CD4-positive, alpha-beta T cell treated with Interleukin-15 for 1 hour (primary cell): ENCODE measurements at places on chromosomes 11 and 22.

GRCh38 chr11:94747601-94748041 lies 20.5 kb upstream of the AMOTL1 start:
- no peak for DNase-seq

- no peak for DNase-seq
Observed at GRCh38 chr11:17979770-17980371, 33.0 kb downstream of the SERGEF start.

- no peak for DNase-seq
Observed at GRCh38 chr11:117931971-117932370, 2.8 kb upstream of the TMPRSS13 start.

- peak; percentile 30 for DNase-seq
Observed at GRCh38 chr11:94325681-94326080, 21.3 kb downstream of the IZUMO1R start.

GRCh38 chr11:19253153-19253745 lies 12.5 kb upstream of the E2F8 start:
- no peak for DNase-seq

- DNase-seq = no peak
Observed at GRCh38 chr22:33188326-33188725, 130.1 kb upstream of the SYN3 start.

- peak; percentile 80 for DNase-seq
Observed at GRCh38 chr11:66543263-66544107, 2.4 kb downstream of the ZDHHC24 start.

DNA sequence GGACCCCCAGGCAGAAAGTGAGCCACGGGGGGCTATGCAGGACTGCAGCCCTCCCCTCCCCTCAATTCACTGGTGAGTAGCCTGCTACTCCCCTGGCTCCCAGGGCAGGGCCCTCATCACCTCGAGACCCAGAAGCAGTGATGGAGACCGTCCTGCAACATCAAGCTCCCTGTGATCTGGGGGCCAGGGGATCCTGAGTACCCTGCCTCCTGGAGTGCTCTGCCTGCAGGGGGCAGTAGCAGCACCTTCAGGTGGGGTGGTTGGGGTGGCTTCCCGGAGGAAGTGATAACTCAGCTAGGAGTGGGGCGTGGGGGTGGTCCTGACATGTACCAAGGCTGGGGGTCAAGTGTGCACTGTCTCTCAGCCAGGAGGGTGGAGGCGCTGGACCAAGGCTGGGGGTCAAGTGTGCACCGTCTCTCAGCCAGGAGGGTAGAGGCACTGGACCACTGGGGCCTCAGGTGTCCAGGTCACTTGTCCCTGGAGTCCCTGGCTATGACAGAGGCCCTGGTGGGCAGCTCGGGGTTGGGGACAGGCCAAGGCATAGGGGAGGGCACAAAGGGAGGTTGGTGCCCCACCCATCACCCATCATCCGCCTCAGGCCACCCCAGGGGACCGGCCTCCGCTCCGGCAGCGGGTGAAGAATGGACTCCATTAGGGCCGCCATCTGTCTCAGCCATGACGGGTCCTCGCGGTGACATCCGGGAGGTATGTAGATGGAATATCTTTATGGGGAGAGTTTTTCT lies 9.4 kb downstream of the RTN4R start:
- no peak for DNase-seq

GRCh38 chr11:34915136-34916014 lies 804 bp downstream of the APIP start:
- DNase-seq = no peak

GRCh38 chr11:60502221-60502775 lies 9.7 kb downstream of the MS4A12 start:
- DNase-seq = no peak

- no peak for DNase-seq
Observed at GRCh38 chr22:17924735-17925364, 99.5 kb downstream of the MICAL3 start.

DNA sequence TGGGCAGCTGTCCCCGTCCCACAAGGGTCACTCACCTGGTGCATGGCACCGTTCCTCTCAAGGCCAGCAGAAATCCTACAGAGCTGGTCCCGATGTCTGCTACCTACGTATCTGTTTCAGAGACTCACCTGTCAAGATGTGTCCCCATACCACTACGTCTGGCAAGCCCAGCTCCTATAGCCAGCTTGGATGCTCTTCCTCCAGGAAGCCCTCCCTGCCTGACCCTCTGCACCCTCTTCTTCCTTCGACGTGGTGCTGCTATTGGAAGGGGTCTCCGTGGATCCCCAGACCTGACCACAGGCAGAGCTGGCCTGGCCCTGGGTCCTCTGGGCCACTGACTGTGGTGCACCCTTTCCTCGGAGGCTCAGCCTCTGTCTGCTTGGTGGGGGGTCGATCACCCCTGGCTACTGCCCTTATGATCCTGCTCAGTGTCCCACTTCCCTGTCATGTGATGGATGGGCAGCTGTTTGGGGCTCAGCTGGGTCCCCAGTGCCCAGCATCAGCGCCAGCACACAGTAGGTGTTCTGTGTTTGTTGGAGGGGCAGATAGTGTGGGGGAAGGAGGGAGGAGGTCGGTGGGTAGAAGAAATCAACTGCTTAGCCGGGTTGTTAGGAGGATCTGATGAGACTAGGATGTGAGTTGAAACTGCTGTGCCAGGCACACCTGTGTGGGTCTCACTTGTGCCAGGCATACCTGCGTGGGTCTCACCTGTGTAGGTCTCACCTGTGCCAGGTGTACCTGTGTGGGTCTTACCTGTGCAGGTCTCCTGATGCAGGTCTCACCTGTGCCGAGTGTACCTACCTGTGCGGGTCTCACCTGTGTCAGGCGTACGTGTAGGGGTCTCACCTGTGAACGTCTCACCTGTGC lies 21.7 kb upstream of the ARHGAP8 start:
- DNase-seq = no peak

DNA sequence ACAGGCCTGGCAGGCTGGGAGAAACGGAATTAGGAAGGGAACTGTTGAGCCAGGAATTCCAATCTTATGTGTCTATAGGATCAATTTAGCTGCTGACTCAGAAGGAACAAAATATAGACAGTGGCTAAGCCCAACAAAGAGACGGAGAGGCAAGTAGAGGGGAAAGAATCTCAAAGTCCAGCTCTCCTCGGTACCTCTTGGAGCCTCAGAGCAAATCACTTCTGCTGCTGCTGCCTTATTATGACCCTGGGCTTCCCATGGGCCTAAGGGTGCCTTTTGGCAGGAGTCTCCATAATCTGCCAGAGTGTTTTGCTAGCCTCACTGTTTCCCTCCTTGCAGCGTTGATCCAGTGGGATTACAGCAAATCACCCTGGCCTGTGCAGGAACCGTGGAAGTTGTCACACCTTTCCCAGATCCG lies 31.7 kb downstream of the PAX6 start:
- DNase-seq = no peak

DNA sequence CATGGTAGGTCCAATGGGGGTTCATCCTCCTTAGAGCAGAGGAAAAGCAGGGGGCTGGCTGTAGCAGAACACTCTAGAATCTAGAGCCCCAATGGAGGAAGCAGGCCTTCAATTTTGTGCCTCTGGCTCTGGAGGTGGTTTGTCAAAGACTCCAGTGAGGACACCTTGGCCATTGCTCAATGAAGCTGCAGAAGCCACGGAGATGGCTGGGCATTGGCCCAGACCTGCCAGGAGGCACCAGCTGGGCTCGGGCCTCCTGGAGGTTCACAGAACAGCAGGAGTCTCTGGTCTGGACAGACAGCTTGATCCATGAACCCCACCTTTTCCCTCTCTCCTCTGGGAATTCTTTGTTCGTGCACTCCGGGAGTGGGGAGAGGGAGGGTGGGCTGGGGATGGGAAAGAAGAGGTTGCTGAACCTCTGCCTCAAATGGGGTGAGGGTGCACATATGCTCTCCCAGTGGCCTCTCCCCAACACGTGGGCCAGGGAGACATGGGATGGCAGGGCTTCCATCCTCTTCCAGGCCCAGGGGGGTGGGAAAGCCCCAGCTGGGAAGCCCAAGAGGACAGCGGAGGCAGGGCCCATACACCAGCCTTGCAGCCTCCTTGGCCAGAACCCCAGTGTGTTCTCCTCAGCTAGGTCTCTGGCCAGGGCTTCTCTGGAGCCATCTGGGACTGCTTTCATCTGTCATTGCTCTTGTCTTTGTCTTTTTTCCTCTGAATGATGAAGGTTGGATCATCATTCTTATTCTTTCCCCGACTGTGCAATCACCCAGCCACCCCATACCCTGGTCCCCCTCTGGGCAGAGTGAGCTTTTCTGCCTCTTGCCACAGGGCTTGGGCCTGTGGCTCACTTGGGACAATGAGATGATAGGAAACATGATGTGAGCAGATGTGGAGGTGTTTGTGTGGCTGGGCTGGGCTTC lies 1019.4 kb downstream of the BRD1 start:
- DNase-seq = no peak

DNA sequence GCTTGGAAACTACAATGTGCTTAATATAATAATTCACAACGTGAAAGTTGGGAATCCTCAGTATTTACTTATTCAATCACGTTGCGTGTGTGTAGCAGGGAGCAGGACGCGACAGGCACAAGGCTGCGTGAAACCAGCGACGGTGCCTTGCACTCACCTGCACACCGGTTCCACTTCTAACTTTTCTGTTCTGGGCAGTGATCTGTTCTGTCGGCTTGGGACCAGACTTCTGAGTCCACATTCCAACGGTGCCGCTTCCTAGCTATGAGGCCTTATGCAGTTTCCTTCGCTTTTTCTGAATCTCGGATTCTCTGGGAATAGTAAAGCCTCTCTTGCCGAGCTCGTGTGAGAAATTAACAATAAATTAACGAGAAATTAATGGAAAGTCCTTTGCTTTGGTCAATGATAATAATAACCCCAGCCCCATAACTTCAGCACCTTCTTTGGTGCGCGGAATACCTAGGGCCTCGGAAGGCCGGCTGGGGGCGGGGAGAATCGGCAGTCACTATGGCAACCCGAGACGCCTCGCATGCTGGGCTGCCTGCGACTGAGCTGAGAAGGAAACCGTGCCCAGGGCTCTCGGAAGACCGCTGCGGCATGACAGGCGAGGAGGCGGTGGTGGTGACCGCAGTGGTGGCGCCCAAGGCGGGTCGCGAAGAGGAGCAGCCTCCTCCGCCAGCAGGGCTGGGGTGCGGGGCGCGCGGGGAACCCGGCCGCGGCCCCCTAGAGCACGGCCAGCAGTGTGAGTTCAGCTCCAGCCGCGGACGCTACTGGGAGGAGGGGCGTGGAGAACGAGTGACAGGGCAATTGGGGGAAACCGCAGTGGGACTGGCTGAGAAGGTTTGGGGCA lies at the start of gene C11orf97:
TSS of gene C11orf97 (plus strand) at position 530 of the 850 bp plus-strand sequence. CDS start at position 598, 68 bp downstream.
- peak; percentile 66 for DNase-seq

- DNase-seq = no peak
Observed at GRCh38 chr11:4830346-4830745, 9.2 kb downstream of the OR51F2 start.

DNA sequence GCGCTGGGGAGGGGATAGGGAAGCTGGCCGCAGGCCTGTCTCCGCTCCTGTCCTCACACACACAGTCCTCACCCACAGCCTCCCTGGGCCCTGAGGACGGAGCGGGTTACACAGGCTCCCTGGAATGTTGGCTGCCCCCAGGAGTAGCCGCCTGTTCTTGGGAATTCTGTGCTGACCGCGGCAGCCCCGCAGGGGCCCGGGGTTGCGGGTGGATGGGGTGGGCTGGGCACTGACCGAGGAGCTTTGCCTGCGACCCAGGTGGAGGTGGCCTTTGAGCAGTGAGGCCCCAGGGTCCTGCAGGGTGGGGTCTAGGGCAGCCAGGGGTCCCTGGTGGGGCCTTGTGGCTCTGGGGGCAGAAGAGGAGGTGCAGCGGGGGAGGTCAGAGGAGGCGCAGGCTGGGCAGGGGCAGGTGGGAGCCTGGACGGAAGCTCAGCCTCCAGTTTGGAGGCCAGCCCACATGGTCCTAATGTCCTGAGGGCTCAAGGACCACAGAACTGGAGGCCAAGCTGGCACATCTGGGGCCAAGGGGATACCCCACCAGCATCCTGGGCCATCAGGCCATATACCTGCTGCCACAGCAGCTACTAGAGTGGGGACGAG lies 6.6 kb upstream of the MRGPRG start:
- no peak for DNase-seq

DNA sequence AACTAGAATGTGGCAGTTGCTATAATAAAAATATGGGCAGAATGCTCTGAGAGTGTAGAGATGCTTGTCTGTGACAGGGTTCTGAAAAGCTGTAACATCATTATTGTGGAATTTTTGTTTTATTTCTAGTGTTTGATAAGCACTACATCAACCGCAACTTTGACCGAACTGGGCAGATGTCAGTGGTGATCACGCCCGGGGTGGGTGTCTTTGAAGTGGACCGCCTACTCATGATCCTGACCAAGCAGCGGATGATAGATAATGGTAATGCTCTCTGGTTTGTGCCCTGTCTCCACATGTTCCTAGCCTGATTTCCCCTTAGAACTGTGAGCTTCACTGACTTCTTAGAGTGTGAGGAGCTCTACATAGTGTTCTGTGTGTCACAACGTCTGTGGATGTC lies 48.8 kb downstream of the DEPDC5 start:
- DNase-seq = no peak

- no peak for DNase-seq
Observed at GRCh38 chr11:83002522-83002921, 69.2 kb downstream of the RAB30 start.

DNA sequence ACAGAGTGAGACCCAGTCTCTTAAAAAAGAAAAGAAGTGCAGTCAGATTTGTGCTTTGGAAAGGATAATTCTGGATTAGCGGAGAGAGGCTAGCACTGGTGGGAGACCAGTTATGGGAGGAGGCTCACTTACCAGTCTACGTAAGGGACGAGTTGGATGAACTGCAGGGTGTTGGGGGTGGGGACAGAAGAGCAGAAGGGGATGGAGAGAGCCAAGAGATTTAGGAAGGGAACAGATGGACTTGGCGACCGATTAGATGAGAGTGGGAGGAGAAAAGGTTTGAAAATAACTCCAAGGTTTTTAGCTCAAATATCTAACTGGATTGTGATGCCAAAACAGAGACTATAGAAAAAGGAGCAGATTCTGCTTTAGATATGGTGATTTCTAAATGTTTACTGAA lies 81.4 kb downstream of the SFI1 start:
- DNase-seq = no peak
